ENCODE measurements at places on chromosomes 11 and 22.

GRCh38 chr11:76626921-76627401, 43.6 kb downstream of the LRRC32 start:
- DNase-seq: no peak

DNA sequence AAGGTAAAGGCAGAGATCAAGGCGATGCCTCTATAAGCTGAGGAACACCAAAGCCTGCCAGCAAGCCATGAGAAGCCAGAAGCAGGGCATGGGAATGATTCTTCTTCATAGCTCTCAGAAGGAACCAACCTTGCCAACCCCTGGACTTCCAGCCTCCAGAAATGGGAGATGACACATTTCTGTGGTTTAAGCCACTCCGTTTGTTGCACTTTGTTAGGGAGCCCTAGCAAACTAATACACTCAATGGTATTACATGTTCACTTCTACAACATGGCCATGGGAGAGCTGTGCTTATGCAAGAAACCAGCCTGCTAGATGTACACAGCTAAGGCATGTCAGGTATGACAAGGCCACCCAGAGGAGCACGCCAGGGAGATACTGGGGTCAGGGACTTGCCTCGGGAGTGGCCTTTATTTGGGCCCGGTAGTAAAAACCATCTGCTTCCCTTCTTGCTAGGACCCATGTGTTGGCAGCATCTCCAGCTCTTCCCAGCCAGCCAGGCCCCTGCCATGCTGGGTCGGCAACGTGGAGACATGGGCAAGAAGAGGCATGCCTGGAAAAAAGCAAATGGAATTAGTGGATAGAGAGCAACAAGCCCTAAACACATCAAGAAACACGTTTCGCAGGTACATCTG, 3.6 kb downstream of the C11orf16 start:
- no peak for DNase-seq

GRCh38 chr11:76512851-76513653, 68.2 kb downstream of the EMSY start:
- DNase-seq: no peak

DNA sequence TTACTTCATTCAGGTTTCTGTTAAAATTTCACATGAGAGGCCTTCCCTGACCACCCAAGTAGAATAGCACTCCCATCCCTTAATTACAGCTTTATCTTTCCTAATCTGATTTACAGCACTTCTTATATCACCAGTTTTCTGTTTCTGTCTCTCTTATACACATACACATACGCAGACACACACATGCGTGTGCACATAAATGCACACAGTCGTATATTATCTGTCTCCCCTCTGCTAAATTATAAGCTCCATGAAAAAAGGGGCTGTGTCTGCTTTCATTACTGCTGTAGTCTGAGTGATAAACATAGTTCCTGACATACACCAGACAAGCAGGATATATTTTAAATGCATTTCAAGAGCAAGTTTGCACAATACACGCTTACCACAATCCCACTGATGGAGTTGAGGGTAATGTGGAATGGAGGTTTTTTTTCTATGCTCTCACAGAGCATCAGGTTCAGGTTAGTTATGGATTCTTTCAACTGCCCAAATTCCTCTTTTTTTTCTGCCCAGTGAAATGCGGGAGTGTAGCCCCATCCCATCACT, 13.7 kb upstream of the TOP3B start:
- no peak for DNase-seq

- no peak for DNase-seq
Measured at GRCh38 chr11:62125316-62125715, 1.5 kb downstream of the INCENP start.

- DNase-seq: no peak
Measured at GRCh38 chr11:12802418-12803085, 128.3 kb downstream of the TEAD1 start.

DNA sequence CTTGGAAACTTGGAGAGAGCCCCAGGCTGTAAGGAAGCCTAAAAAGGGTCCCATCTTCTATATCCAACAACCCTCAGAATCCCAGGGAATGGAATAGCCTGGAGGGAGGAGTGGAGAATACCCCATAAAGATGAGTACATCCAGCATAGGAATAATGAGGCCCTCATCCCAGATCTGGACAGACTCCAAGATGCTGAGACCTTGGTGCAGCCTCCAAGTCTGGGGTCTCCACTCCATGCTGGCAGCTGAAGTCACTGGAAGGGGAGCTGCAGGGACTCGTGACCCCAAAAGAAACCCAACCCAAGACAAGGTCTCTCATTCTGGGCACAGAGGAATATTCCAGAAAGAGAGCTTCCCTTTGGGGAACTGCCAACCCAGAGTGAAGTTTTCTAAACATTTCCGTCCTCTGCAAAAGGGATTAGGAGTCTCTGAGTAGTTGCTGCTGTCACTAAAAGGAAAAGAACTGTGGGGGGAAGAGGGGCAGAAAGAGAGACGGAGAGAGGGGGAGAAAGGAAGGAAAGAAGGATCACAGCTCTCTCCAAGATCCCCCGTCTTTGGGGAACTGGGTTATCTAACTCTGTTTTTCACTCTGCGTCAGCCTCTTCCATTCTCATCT, 589 bp downstream of the SCGB1A1 start:
- DNase-seq: no peak

DNA sequence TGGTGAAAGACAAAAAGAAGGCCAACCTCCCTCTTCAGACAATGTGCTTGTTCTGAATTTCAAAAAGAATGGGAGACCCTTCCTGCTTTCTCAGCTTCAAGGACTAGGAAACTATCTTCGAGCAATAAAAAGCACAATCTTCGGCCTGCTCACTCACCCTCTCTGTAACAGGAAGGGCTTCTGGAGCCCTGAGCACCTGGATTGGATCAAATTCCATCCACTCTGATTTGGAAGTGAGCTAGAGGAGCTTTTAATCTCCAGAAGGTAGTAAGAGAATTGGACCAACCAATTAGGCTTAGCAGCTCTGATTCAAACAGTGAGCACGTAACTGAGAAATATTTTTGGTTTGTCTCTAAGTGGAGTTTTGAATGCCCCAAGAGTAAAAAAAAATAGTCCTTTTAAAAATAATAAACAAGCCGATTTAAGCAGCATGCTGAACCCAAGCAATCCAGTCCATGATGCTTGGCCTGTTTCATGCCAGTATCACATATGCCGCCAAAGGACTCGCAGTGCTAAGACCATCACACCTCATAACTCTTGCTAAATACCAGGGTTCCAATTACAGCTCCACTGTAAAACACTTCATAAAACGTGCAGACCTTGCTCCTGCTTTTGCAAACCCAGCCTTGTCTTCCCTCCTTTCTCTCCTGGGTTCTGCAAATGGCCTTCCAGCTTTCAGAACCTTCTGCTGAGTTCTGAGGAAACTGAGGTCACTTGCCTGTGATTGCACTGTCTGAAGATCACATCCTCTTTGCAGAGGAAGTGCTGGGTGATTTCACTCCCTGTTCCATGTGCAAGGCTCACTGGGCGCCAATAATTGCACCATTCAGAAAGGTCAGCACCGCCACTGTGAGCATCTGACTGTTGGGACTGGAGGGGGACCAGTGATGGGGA, 74.4 kb downstream of the SLC1A2 start:
- DNase-seq: no peak

DNA sequence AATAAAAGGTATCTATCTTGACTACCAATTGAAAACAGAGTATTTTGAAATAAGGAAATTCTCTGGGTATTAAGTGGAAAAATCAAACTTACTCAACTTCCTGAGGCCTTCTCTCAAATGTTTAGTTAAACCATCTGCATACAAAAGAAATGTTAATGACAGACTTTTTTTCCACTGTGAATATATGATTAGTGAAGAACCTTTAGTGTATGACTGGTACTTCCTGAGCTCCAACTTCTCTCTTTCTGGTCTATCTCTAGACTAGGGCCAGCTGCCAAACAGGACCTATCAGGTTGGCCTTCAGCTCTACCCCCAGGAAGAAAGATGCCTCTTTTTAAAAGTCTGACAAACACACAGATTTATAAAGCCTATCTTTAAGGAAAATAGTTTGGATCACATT, 68.8 kb upstream of the SCUBE2 start:
- no peak for DNase-seq

DNA sequence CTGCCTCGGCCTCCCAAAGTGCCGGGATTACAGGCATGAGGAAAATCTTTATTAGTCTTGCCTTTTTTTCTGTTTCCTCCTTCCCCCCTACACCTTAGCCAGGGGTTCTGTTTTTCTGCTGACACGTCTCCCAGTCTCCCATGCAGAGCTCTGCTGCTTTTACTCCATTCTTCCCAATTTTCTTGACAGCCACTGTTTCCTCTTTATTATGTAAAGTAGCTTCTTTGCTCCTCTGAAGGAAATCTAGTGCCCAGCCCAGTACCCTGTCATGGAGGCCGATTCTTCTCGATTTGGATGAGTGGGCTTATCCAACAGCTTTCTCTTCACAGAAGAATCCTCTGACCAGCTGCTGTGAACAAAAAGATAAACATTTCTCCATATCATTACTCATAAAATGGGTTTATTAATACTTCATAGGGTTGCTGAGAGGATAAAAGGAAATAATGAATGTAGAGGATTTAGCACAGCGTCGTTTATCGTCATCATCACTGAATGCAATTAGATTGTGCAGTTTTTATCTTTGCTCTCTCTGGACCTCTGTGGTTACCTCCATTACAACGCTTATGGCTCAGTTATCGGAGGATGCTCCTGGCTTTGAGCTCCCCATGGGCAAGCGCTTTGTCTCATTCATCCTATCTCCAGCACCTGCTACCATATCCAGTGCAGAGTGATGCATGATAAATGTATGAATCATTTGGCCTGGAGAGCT, 375.6 kb upstream of the C11orf87 start:
- no peak for DNase-seq

DNA sequence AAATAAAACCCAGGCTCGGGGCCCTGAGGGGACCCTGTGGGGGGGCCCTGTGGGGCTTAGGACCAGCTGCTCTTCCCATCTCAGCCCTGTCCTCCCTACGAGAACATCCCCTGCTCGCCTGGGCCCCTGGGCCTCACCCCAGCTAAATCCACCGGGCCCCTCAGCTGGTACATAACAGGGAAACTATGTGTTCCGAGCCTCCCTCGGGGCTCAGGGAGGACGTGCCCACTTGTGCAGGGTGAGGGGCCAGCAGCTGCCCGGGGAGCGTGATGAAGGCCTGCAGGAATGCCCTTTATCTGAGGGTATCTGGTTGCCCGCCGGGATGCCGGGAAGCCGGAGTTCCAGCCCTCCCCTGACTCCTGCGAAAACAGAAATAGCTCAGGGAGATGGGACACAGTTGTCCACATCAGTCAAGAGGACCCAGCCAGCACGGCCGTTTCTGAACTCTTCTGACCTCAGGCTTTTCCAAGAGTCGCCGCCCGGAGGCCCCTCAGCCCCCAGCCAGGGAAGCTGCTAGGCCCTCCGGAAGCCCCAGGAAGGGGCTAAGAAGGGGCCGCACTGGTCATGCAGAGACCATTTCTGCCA, 20.6 kb downstream of the MRPL23 start:
- no peak for DNase-seq

DNA sequence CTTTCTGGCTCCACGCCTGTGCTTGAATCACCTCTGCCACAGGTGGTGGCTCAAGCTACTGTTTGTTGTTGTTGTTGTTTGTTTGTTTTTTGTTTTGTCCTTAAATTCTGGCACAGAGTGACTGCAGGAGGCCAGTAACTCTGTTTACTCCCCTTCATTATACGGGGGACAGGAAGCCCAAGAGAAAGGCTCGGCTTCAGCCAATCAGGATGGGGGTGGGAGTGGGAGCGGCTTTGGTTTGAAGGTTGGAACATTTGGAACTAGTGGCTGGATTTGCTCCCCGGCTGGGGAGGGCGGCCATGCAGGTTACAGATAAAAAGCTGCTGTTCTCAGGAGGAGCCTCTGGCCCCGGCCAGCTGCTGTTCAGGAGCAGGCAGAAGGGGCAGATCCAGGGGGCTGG, 19.7 kb upstream of the CABP2 start:
- no peak for DNase-seq

GRCh38 chr22:22195265-22196017, 49.1 kb upstream of the VPREB1 start:
- peak; percentile 79 for DNase-seq

- no peak for DNase-seq
Measured at GRCh38 chr11:126328001-126328390, 24.1 kb downstream of the DCPS start.

GRCh38 chr11:75639762-75640181, 29.1 kb downstream of the MAP6 start:
- DNase-seq: no peak

GRCh38 chr11:119518746-119519730, 96.1 kb upstream of the THY1 start:
- DNase-seq: no peak

DNA sequence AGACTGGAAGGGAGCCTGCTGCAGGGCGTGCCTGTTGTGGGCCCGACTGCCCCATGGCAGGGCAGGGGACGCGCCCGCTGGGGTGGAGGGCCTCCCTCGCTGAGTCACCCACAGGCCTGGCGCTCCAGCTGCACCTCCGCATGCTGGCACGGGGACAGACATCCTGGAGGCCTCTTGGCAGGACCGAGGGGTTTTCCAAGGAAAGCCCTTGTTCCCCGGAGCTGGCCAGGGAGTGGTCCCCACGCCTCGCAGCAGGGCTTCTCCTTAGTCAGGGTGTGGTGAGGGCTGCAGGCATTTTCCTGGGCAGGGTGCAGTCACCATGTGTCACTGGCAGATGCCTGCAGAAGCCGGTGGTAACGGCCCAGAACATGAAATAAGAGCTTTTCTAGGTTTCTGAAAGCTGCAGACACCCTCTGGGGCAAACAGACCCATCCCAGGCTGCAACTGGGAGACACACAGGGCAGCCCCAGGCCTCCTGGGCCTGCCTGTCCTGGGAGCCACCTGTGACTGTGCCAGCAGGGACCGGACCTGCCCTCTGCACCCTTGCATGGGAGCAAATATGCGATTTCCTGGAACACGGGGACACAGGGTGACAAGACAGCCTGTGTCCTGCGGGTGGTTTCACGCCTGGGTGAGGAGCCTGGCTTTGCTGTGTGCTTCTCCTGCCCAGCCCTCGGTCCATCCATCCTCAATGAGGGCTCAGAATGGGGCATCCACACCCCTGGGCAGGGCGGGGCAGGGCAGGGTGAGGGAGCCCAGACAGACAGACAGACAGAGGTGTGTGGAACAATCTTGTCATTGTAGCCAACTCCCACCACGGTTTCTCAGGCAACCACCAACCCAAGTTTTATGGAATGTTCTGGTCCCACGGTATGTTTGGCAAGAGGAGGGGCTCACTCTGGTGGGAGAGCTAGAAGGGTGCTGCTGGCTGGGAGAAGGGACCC, 43.2 kb upstream of the FADD start:
- DNase-seq: no peak

DNA sequence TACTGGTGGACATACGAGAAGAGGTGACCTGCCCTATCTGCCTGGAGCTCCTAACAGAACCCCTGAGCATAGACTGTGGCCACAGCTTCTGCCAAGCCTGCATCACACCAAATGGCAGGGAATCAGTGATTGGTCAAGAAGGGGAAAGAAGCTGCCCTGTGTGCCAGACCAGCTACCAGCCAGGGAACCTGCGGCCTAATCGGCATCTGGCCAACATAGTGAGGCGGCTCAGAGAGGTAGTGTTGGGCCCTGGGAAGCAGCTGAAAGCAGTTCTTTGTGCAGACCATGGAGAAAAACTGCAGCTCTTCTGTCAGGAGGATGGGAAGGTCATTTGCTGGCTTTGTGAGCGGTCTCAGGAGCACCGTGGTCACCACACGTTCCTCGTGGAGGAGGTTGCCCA, 6.9 kb downstream of the TRIM6 start:
- DNase-seq: no peak

- DNase-seq: no peak
Measured at GRCh38 chr22:20619045-20619892, 111.9 kb downstream of the MED15 start.

Data from T-cell (primary cell).